ENCODE measurements at places on chromosomes 7 and 10.

- peak; percentile 28 for DNase-seq
These were observed 60.1 kb downstream of the ZNRF2 start for GRCh38 chr7:30344513-30344912.

GRCh38 chr7:92723205-92723604 lies 113.2 kb downstream of the CDK6 start:
- DNase-seq, result no peak

DNA sequence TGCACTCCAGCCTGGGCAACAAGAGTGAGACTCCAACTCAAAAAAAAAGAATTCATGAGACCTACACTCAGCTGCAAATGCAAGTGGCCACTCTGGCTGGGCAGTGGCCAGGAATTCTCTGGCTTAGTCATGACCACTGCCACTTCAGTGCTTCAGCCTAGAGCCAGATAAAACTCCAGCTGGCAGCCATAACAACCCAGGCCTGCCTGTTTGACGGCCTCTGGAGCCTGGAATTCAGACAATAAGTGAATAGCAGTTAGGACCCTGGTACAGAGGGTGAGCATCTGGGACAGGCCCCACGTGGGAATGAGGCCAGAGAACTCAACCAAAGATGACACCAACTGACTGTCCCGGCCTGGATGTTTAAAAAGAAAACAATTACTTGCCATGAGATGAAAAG lies 18.9 kb downstream of the RCC1L start:
- DNase-seq, result no peak

DNA sequence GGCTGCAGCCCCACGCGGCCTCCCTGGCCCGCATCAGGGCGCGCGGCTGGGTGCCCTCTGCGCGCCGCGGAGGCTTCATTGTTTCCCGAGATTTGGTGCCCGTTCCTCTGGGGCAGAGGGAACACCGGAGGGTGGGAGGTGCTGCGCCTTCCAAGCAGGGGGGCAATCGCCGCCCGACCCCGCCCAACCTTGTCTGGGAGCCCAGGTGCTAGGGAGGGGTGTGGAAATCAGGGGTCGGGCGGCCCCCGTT lies 1.0 kb upstream of the NRP1 start:
- no peak for DNase-seq

DNA sequence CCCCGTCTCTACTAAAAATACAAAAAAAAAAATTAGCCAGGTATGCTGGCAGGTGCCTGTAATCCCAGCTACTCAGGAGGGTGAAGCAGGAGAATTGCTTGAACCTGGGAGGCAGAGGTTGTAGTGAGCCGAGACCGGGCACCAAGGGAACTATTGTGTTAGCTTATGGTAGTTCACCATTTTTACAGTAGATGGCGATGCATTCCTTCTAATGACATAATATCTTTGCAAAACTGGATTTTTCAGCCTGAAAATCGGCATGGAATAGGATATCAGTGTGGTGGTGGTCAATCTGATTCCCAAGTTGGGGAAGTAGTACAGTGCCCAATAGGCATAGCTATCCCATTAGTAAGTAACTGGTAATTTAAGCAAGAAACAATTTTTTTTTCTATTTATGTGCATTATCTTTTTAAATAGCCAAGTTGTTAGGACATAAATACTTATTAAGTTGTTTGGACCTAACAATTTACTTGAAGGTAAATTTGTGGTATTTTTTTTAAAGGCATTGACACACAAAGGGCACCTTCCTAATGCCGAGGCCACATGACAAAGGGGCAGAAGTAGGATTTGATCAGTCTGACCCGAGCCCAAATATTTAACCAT lies 17.6 kb upstream of the IMPDH1 start:
- DNase-seq, result peak; percentile 74

- peak; percentile 7 for DNase-seq
These were observed 90.8 kb downstream of the DNAJB9 start for GRCh38 chr7:108660465-108660864.

DNA sequence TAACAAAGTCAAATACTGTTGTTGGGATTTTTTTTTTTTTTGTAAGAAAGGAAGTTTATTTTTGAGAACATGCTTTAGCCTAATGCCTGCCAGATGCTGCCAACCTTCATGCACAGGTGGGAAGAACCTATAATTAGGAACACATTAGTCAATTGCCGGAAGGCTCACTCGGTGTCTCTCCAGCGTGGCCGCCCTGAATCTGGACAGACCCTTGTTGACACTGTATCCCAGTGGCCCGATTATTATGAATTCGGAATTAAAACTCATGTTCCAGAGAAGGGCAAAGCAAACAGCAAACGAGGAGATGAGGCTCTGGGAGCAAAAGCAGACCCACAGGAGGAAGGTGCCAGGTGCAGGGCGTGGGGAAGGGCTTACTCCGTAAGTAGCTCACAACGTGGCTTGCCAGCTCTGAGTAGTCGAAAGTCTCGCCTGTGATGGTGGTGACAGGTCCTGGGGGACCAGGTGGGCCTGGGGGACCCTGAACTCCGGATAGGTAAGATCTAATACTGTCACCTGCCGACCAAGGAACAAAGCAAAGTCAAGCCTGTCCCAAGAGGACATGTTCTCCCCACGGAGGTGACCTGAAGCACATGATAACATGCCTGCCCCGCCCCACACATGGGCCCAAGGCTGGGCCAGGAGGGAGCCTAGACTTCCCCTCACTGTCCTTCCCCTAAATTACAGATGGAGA lies 48.3 kb downstream of the COL17A1 start:
- no peak for DNase-seq

GRCh38 chr10:43077421-43078171 lies 727 bp downstream of the RET start:
- DNase-seq, result no peak

DNA sequence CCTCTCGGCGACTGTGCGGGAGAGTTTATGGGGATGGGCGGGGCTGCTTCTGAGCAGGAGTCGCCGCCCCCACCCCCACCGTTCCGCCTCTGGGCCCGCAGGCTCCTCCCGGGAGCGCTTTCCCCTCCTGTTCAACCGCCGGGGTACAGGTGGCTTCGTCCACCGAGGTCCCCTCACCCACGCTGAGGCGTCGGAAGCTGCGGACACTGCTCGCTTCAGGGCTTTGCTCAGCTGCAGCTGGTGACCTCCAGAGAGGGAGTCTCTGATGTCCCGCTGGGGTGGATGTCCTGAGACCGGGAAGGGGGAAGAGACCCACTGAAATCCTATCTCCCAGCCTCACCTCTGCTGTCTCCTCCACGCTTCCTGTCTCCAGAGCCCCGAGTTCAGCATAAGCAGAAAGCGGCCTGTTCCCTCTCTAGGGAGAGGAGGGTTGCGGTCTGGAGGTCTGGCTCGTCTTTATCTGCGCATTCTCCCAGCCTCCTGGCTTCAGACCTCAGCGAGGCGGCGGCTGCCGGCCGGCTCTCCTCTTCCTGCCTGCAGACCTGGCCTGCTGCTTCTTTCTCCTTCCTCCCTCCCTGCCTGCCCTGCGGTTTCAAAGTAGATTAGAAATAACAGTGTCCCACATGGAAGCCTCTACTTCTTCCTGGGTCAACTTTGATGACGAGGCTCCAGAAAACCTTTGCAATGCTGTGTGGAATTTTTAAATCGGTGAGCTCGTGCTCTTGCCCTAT lies 1.8 kb downstream of the CYP2E1 start:
- DNase-seq, result peak; percentile 29

DNA sequence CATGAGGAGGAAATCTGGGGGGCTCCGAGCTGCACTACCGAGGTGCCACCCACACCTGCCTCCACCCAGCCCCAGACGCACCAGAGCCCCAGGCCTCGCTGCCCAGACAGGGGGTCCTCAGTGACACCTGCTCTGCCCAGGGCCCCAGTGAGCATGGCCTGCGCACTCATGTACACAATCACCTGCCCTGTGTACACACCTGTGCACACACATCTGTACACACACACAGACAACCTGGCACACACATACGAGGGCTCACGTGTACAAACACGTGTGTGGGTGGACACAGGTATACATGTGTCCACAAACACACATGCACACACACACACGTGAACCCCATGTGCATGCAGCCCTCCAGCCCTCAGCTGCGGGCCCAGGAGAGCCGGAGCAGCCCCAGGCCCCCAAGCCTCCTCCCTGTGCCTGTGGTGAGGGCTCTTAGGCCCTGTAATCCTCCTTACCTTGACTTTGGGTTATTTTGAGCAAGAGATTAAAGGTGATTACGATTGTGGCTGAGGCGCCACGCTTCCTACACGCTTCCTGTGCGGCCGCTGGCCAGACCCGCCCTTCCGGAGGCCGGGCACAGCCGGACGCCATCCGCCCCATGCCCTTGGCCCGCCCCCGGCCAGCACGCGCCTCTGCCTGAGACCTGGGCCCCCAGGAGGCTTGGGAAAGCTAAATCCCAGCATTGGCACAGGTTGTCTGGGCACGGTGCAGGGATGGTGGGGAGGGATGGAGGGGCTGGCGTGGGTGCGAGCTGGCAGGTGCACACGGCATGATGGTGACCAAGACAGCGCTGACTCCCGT lies 71.9 kb downstream of the ELFN1 start:
- peak; percentile 58 for DNase-seq

DNA sequence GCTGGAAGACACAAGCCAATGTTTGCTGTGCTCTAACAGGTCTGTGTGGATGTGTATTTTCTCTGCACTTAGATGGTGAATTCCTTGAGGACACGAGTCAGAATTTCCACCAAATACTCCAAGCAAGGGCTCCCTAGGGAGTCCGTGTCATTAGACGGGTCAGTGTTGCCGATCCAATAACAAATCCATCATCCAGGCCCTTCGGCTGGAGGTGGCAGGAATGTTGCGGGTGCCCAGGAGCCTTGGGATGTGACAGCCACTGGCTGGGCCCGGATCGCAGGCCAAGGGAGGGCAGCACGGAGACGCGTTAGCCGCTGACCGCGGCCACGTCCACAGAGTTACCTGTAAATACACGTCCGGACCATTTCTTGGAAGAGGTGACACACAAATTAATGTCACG lies 186.8 kb downstream of the WDR37 start:
- DNase-seq, result no peak

Measured in OCI-M1 (cell line).